Kidney tubule cell (primary cell): ENCODE measurements at places on chromosomes 5 and 9.
A peak's percentile ranks its signal among the peaks of the same experiment; 100 is the strongest.

DNA sequence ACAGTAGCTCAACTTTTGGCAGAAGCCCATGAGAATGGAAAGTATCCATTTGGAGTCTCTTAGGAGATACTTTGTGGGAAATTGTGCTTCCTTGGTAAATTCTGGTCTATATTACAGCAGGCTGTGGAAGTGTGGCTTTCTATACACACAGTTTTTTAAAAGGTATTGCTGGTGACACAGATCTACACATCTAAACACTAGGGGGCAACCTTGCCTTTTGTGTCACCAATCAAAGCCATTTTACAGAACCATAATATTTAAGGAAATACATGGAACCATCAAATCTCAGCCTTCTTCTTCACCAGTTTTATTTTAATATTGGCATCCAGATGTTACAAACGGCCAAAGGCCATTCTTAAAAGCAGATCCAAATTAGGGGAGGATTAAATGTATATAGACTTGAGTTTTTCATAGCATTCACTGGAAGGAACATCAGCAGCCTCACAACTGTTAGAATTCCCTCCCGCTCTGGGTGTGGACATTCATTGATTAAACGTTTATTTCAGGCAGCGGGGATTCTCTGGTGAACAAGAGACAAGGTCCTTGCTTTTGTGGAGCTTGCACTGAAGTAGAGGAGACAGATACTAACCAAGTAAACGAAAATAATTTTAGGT lies 132.4 kb upstream of the EPB41L4A start:
- DNase-seq = peak; percentile 60

DNA sequence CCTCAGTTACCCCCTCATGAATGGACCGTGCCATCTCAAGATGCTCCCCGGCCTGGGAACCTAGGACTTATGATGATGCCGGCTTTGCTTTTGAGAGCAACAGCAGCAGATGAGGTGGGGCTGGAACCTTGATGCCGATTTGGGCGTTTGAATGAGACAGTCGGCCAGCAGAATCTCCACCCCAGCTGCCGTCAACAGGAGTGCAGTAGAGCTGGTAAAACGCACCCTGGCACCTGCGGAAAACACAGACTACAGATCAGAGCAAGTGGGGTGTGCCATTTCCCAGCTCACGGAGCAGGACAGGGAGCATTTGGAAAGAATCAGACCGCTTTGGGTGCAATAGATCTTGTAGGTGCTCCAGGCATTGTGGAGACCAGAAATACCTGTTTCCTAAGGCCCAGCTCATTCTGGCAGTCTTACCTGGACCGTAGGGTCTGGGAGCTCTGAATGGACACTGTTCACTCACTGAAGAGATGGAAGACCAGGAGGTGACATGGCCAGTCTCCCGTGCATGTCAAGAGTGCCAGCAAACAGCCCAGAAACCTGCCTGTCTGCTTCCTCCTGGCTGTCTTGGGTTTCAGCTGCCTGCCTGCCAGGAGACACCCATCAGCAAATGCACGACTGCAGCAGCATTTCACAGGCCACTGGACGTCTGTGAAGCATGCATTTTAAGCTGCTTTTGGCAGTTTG lies 317.7 kb upstream of the IRX4 start:
- DNase-seq = no peak

DNA sequence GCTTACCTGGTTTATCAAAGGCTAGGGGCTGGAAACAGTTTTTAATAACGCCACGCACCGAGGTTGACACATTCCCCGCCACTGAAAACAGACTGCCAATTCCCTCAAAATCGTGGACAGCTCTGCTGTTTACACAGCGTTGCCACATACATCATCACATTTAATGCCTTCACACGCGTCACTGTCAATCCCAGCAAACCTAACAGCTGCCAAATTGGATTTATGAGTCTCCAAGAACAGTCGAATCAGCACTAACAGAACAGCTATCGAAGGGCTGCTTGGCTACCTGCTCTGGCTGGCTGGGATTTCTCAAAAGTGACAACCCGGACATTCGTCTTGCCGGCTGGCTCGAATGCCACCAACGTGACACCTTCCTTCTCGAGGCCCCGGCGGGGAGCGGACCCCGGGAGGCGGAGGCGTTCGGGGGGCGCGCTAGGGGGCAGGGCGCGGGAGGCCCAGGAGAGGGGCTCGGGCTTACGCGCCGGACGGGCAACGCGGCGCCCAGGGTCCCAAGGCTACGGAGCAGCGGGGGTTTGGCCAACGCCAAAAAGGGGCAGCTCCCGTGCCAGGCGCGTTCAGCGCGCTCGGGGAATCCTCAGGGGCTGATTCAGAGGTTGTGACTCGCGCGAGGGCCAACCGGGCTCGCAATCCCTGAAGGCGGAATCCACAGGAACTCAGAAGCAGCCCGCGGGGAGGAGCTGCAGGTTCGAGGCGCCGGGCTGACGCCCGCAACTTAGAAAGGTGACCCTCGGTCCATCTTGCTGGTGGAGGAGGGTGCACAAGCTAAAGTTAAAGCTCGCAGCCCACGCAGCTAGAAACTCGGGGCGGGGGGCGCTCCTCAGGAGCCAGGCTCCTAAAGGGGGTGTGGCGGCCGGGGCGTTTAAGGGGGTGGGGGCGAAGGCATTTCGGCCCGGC lies 1.2 kb downstream of the CDC14B start:
- peak; percentile 71 for DNase-seq

GRCh38 chr5:54589786-54590185 lies 72.2 kb downstream of the SNX18 start:
- no peak for DNase-seq

GRCh38 chr9:23587433-23587832 lies 238.6 kb downstream of the ELAVL2 start:
- peak; percentile 30 for DNase-seq

DNA sequence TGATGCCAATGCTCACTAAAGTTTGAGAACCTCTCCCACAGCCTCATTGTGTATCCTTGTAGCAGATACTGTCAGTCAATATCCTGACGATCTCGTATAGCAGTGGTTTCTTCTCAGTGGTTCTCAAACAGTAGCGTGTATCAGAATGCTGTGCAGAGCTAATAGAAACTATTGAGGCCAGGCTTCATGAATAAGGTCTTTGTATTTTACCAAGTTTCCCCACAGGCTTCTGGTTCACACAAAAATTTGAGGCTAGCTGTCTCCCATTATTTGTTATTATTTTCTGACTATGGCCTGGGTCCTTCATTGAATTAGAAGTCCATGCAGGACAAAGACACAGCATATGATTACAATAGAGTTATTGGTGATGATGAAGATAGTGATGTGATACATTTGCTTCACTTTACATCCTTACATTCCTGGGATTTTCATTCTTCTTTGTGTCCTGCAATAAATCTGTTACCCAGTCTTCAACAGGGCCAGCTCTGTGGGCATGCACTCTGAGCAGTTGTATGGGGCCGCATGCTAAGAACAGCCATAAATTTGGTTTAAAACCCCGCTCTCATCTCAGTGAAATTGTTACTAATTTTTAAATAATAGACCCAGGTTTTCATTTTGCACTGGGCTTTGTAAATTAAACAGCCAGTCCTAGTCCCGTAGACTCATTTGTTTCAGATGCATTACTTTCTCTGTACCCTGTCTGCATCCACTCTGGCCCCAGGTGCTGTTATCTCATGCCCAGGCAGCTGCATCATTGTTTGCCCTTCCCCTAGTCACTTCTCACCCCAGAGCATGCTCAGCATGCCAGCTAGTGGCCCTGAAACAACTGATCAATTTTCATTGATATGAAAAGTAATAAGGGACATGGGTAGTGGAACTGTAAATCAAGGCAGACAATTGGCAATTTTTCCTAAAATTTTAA lies 199.9 kb upstream of the PIK3R1 start:
- no peak for DNase-seq
